Coronary artery (tissue), 2 donors: ENCODE measurements at places on chromosomes 11 and 22.
A peak's percentile ranks its signal among the peaks of the same experiment; 100 is the strongest.

DNA sequence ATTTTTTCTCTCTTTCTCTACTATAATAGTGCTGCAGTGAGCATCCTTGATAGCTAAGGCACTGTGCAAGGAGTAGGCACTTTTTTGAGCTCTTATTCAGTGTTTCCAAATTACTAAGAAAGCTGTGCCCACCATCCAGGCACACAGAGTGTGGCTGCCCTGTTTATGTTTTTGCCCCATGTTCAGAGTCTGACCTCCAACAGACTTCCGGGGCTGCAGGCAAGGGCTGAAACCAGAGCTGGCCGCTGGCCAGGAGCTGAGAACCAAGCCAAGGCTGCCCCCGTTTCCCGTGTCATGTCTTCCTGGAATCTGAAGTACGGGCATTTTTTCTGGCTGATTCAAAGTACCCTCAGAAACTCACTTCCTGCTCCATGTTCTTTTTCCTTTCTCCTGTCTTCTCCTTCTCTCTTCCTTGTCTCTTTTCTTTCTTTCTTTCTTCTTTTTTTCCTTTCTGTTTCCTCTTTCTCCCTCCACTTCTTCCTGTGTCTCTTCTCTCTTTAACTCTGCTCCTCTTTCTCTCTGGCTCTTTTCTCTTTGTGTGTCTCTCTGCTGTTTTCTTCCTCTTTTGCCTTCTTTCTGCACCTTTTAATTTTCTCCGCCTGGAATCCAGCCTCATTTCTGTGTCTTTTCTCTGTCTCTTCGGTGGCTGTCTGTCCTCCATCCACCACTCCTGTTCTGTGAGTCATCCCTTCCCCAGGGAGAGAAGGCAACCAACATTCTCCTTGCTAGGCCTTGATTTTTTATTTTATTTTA lies 17.0 kb upstream of the KCTD14 start:
- DNase-seq = no peak

GRCh38 chr11:97149741-97150140 lies 759.9 kb downstream of the JRKL start:
- DNase-seq = no peak

GRCh38 chr11:19301361-19301760 lies 60.6 kb upstream of the E2F8 start:
- no peak for DNase-seq

DNA sequence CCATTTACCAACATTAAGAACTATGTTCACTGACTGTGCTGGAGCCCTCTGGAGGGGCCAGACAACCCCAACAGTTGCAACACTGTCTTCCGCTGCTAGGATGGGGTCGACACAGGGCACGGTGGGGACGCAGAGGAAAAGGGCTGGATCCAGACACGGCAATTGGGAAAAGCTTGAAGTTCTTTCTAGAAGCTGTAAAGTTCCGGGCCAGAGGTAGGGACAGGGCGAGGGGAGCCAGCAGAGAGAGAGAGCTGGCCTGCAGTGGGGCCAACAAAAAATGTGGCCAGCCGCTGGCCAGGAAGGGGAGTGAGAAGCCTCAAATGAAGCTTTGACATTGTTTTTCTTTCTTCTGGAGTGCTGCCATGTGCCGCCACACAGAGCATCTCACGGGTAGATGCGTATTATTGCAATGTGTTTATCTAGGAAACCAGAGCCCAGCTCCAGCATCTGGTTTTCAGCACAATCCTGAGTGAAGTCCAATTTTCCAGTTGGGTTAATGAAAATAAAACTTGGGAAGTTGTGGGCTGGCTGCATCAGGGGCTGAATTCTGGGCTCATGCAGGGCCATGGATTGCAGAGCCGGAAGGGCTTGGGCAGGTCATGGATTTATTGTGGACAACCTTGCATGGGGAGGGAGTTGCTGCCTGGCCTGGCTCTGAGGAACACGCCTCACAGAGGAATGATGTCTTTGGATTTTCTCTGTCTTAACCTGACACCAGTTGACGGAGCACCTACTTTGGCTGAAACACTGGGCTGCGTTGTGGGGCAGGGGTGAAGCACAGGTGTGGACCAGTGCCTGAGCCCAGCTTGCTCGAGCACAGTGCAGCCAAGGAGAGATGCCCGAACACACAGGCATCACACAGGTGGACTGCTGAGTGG lies 67.6 kb upstream of the AMPD3 start:
- peak; percentile 84 for DNase-seq

DNA sequence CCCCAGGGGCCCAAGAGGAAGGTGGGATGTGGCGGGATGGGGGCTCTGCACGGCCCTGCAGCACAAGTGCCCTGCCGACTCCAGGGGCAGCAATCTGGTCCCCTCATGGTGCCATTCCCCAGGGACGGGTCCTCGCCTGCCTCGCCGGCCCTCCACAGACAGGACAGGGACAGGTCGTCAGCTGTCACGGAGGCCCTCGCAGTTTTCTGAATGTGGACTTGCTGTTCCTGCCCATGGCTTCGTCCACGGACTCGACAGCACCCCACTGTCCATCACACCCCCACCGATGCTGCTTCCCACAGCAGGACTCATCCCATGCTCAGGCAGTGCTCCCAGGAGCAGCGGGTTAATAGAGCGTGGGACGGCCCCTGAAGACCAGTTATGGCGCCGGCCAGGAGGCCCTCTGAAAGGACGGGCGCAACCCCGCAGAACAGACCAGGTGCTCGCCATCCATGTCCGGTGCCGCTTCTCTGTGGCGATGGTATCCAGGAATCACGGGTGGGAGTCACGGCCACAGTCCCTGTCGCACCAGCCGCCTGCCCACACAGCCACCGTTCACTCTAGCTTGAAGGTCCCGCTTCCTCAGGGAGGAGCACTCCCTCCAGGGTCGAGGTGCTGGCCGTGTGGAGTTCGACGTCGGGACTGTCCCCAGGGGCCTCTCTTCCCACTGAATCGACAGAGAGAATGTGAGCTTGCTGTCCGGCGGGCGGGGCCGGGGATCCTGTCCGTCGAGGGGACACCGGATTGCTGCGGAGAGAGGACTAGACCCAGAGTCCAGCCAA lies 18.5 kb upstream of the MUC2 start:
- no peak for DNase-seq

DNA sequence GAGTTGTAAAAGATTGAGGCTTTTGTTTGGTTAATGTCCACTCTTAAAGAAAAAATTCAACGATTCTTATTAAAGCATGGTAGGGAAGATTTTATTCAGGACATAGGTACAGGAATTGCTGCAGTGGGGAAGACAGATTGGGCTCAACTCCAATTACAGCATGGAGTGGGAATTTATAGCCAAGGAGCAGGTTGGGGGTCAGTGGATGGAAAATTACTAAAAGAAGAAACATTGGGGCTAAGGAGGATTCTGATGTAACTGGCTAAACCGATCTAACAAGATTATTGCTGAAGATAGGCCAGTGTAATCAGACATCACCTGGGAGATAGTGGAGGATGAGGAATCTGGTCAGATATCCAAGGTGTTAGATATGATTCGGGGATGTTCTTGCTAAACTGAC lies 97.4 kb downstream of the FAR1 start:
- DNase-seq = no peak

DNA sequence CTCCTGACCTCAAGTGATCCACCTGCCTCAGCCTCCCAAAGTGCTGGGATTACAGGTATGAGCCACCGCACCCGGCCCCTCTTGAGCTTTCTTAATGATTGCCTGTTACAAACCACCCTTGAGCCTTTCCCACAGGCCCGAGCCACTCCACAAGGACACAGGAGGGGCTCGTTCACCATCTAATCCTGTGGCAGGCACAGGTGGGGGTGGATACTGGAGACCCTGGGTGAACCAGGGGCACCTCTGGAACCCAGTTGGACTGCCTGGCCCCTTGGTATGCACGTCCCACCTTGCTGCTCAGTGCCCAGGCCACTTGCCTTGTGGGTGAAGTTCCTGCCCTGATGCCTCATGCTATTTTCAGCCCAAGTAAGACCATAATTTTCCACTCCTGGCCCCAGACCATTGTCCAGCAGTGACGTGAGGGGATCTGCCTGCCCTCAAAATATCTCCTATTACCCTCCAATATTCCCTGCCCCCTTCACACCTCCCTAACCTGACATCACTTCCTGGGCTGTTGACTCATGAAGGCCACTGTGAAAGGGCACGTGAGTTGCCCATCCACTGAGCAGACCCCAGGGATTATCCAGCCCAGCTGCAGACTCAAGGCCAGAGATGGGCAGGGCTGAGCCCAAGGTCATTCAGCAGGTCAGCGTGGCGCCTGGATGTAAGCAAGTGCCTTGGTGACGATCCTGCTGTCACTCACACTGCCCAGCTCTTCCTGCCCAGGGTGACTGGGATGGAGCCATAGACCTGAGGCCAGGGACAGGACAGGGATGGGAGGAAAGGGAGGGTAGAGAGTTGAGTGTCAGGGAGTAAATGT lies 19.6 kb downstream of the P2RY2 start:
- no peak for DNase-seq

GRCh38 chr22:31347251-31348008 lies 1.3 kb upstream of the PATZ1 start:
- no peak for DNase-seq

GRCh38 chr11:59076876-59077571 lies 9.1 kb upstream of the GLYATL1B start:
- no peak for DNase-seq

GRCh38 chr22:49903322-49904039 lies 14.8 kb downstream of the ALG12 start:
- DNase-seq = no peak

DNA sequence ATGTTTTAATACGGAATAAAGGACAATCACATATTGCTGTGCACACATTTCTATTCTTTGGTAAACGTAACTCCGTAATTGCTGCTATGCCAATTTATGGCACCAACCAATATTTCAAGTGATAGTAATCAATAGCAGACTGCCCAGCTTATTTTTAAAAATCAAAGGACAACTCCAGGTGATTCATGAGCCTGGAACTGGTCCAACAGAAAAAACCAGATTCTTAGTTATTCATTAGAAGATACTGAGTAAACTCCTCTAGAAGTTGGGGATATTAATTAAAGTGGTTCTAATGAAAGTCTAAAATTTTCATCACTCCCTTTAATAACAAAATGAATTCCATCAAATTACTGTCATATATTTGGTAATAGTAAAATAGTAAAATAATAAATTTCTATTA lies 9.4 kb upstream of the OR52H1 start:
- no peak for DNase-seq
